AG04450 (cell line): ENCODE measurements at places on chromosomes 2 and 18. TPM values are rescaled to one million over a fixed set of nuclear protein-coding genes. Genes with fewer than 3 reads are reported as not detected.

GRCh38 chr2:30865892-30866681 is 58.8 kb upstream of the CAPN13 start:
- no peak for DNase-seq

DNA sequence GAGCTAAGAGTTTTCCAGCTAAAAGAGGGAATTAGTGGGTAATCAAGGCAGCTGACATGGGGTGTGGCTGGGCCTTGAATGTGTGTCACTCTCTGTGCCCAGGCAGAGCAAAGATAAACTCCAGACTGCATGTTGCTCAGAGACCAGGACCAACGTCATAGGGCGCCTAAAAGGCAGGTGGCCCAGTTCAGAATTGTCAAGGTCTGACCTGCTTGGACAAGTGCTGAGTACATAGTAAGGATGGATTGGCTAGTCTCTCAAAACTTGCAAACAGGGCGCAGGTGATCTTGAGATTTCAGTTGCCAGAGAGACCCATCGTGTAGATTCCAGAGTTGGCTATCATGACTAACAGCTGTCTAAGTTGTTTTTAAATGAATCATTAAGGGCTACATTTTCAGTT is 19.0 kb downstream of the CLUL1 start:
- DNase-seq = no peak

Gene PTPRM
- polyA plus RNA-seq = 81.1 and 81.5 TPM in 2 replicates

Gene SLC5A7
- not detected in 2 replicates for polyA plus RNA-seq

Gene TUBB8B
- polyA plus RNA-seq = 0.12 TPM in 1 of 2 replicates, not detected in the other
